ENCODE measurements at places on chromosomes 6 and 20.

DNA sequence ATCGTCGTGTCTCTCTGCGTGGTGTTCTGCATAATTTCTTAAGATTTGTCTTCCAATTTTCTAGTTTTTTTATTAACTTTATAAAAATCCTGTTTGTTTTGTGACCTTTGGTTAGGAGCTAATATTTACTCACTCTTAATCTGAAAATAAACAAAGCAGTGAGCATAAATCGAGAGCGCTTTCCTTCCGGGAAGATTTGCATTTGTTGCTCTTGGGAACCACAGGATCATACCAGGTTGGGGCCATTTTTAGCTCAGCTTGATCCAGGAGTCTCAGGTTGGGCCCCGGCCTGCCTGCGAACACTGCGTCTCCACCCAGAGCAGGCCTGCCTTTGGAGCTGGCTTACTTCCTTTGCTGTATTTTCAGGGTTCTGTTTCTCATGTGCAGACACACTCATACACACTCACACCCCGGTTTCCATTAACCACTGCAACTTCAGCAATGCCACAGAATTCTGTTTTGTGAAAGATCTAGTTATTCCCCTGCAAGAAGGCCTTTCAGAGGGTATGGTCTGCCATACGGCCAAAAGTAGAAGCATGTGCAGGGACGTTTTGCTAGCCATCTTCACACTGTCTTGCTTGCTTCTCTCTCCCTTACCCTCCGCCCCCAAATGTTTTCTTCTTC, 17.3 kb downstream of the BPHL start:
- H3K4me1 ChIP-seq = no peaks in the 10 kb centered on the region
- no peaks in the 10 kb centered on the region for H3K27me3 ChIP-seq
- no peak overlapping the region for H3K4me3 ChIP-seq
- H3K27ac ChIP-seq = no peak overlapping the region
- peaks cover 27% of the 10 kb centered on the region for H3K36me3 ChIP-seq
- no peak for DNase-seq

- DNase-seq = no peak
- no peak overlapping the region for H3K27ac ChIP-seq
- H3K4me1 ChIP-seq = no peaks in the 10 kb centered on the region
- H3K36me3 ChIP-seq = no peaks in the 10 kb centered on the region
- H3K27me3 ChIP-seq = no peaks in the 10 kb centered on the region
Measured at GRCh38 chr20:12252793-12253192, 335.1 kb downstream of the BTBD3 start.

DNA sequence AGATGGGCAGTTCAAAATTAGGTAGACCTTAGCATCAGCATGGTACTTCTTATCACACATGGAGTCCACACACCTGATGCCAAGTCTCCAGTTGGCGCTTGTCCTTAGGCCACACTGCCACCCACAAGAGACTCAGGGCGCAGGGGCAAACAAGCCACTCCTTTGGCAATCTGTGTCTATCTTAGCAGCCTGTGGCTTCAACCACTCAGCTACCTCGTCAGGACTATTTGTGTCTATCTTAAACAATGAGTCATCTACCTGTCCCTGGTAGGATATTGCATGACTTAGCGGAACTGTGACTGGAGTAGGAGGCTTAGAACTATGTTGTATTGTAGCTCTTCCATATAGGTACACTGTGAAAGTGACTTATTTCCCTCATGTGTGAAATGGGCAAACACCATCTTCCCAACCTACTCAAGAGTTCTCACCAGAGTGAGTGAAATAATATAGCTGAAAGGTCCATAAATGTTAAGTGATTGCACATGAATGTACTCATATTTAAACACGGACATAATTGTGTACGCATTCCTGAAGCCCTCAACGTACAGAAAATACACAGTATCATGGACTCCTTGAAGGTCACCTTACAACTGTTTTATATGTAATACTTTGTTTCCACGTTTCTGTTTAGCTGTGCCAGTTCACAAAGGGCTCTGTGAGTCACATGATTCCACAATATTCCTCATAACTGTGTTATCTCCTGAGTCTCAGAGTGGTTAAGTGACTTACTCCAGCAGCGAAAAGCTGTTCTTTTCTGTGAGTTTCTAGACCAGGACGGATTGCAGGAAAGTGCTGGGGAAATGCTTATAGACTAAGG, 1.6 kb downstream of the TRIM27 start:
- peak overlapping the region; percentile 95 for H3K27ac ChIP-seq
- H3K4me3 ChIP-seq = peak overlapping the region; percentile 74
- DNase-seq = no peak
- peaks cover 39% of the 10 kb centered on the region for H3K36me3 ChIP-seq

DNA sequence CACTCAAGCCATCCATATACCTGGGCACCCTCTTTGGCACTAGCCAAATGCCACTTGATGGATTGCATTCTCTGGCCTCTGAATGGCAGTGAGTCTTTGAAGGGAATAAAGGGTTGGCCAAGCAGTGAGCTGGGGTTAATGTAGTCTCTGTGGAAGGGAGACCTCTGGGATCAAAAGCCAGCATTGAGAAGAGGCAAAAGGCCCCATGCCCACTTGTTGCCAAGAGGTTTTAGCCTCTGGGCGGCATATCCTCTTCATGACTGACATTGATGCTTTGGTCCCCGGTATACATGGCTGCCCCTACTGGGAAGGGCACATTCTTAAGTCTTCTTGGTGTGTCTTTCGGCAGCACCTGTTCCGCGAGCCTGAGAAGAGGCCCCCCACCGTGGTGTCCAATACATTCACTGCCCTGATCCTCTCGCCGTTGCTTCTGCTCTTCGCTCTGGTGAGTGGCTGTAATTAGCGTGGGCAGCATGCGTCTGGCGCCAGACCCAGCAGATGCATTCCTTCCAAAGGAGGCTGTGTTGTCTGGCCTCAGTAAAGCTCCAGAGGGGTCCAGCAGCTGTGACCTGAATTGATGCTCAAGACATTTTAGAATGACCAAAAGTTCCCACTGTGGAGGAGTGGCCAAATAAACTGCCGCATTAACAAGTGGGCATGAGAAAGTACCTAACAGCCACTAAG, 29.5 kb downstream of the GHRH start:
- H3K4me3 ChIP-seq = no peak overlapping the region
- no peaks in the 10 kb centered on the region for H3K4me1 ChIP-seq
- DNase-seq = no peak

DNA sequence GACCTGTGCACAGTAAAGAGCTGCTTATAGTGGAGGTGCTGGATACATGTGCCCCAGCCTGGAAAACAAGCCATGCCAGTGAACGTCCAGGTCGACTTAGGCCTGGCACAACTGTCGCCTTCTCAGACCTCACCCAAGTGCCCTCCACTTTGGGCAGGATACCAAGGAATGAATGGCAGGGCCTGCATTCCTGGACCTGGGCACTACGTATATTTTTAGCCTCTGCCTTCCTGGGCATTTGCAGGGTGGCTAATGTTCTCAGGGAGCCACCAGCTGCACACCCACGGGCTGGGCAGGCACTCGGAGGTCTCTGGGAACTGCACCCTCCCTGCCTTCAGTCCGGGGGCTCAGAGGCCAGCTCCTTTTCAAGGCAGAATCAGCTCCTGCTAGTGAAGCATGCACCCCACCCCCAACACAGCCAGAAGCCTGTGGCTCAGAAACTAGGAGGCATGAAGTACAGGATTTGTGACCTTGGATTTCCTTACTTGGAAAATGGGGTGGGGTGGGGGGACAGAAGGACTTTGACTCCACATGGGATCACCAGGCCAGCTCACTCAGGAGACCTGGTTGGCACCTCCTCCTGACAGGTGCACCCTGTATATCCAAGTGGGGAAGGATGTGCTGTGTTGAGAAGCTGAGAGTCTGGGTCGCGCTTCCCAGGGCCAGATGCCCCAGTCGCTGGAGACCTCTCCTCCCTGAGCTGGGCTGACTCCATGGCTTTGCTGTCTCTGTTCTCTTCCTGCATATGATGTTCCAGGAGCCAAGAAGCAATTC, 2.5 kb upstream of the LSM14B start:
- DNase-seq = no peak
- H3K36me3 ChIP-seq = no peaks in the 10 kb centered on the region
- H3K4me1 ChIP-seq = peaks cover 34% of the 10 kb centered on the region
- peak overlapping the region; percentile 90 for H3K27ac ChIP-seq
- H3K4me3 ChIP-seq = no peak overlapping the region

- no peaks in the 10 kb centered on the region for H3K4me1 ChIP-seq
- H3K27me3 ChIP-seq = peaks cover 38% of the 10 kb centered on the region
- H3K36me3 ChIP-seq = no peaks in the 10 kb centered on the region
- H3K4me3 ChIP-seq = no peak overlapping the region
- no peak for DNase-seq
- no peak overlapping the region for H3K27ac ChIP-seq
Measured at GRCh38 chr20:46773680-46774079, 64.2 kb downstream of the SLC2A10 start.

All from tibial artery (tissue), 4 donors.